Lower lobe of right lung (tissue), 2 donors: ENCODE measurements at places on chromosomes 3 and 15.
A peak's percentile ranks its signal among the peaks of the same experiment; 100 is the strongest.

GRCh38 chr3:123798550-123798949, 85.6 kb downstream of the MYLK start:
- DNase-seq: no peak

DNA sequence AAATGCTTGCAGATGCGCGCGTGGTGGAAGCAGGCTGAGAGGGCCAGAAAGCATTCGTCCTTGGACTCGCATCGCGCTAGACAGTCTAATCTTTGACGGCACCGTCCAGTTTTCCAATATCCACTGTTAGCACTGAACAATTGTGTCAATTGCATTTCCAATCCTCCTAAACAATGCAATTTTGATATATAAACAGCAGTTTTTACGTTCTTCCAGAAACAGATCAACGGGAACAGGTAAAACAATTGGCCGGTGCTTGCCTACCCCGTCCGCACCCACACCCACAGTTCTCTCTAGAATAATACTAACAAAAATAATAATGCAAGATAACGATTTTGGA, 17.2 kb downstream of the CPN2 start:
- no peak for DNase-seq

- DNase-seq: no peak
Observed at GRCh38 chr3:109687626-109688025, 350.3 kb upstream of the DPPA4 start.

DNA sequence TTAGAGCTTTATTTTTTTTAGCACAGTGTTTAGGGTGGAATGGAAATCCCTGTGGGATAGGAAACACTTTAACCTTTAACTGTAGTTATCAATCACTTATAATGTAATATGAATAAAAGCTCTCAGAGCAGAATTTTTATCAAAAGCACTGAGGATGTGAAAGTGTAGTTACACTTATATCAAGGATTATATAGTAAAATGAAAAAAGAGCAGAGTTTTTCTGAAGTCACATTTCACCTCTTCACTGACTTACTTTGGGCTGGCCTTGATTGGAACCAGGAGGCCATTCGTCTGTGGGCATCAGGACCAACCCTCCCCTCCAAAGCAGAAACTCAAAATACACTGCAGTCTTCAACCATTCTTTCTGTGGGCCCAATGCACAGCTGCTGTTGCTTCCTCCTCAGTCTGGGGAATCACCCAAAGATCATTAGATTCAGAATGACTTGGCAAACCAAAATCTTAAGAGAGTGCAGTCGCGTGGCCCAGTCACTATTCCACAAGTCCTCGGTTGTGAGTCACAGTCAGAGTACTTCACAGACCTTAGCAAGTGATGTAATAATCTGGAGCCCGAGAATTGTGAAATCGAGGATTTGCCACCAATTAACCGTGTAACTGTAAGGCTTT, 132.6 kb upstream of the COL8A1 start:
- DNase-seq: peak; percentile 51

DNA sequence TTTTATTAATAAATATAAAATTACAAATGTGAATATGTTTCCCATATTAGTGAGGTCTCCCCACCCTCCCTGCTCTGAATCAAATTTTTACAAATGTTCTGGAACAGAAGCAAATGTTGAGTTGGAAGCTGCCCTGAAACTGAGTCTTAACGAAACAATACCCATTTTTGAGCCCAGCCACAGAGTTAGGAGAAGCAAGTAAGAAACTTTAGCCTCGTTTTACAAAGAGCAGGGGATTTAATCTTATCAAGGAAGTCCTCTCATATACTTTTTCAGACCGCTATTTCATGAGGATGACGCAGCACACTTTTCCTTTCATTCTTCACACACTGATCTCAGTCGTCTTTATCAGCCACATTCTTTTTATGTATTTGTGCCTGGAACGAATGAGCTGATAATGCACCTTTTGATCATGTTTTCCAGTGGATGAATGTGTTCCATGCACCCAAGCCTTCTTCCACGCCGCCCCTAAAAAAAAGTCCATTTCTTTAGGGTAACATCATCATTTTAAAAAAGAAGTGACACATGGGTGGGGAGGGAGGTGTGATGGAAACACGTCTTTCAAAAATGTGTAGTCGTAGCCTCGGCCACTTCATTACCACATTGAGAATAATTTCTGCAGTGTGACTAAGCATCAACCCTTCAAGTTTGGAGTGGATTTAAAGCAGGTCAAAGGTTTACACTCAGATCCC, 48.1 kb downstream of the SETMAR start:
- DNase-seq: no peak

GRCh38 chr3:38479431-38480092, 16.6 kb upstream of the EXOG start:
- peak; percentile 65 for DNase-seq

GRCh38 chr15:48001393-48002039, 119.3 kb upstream of the SLC24A5 start:
- no peak for DNase-seq

- no peak for DNase-seq
Observed at GRCh38 chr3:108239082-108239481, 16.9 kb upstream of the IFT57 start.

DNA sequence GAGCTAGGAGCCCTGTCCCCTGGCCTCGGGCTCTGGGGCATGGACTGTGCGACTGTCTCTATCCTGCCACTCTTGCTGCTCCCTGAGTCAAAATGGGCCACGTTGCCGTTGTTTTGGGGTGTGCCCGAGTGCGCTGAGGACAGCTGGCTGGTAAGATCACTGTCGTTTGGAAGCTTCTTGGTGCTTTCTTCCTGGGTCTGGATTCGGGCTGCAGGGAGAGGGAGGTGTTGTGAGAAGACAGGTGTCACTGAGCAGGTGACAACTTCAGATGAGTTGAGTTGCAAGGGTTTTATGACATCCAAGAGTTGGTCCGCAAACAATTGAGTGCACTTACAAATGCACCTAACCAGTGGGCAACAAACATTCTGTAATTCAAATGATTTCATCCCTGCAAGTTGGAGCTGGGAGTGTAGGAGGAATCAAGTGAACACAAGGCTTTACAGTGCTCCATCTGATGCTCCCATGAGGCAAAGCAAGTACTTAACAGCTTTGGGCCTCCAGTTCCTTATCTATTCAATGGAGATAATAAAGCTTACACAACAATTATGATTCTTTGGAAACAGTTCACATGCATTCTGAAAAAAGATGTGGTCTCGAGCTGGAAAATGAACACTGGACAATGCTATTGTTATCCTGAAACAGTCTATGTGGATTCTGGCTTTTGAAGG, 11.0 kb upstream of the STARD5 start:
- no peak for DNase-seq

- no peak for DNase-seq
Observed at GRCh38 chr15:57525581-57525980, 66.1 kb upstream of the MYZAP start.

DNA sequence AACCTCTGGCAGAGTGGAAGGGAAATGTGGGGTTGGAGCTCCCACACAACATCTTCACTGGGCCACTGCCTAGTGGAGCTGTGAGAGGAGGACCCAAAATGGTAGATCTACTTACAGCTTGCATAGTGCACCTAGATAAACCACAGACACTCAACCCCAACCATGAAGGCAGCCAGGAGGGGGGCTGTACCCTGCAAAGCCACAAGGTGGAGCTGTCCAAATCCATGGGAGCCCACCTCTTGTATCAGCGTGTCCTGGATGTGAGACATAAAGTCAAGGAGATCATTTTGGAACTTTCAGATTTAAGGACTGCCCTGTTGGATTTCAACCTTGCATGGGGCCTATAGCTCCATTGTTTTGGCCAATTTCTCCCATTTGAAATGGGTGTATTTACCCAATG, 20.9 kb downstream of the TP63 start:
- DNase-seq: no peak

GRCh38 chr15:35736150-35736549, 190.2 kb upstream of the DPH6 start:
- DNase-seq: no peak

- DNase-seq: no peak
Observed at GRCh38 chr15:41861736-41862356, 23.2 kb downstream of the PLA2G4B start.

DNA sequence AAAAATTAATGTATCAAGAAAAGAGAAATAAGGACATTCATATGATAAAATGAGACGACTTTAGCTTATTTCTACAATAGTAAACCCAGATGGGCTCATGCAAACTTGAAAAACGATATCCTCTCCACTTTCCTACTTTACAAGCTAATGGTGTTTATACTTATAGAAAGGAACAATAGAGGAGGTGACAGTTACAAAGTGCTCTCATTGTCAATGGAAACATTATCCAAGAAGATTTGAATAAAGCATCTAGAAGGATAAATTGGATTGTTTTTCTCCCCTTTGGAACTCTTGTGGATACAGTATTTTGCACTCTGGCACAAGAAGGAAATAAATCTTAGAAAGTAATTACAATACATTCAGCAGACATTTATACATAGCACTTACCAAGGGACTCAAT, 20.2 kb upstream of the CCDC66 start:
- no peak for DNase-seq

DNA sequence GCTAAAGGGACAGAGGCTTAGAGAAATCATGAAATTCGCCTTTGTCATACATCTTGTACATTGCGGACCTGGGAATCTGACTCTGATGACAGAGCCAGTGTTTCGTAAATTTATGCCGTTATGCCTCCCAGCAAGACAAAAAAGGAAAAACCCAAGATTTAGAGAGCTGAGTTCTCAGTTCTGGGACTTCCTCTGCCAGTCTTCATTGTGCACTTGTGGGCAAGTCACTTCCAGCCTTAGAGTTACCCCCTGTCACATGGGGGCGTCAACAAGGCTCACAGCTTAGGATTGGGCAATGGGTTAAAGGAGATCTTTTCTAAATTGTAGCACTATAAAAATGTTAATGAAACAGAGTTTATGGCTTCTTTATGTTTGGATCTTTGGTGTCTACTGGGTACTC, 41.9 kb upstream of the MITF start:
- DNase-seq: no peak

DNA sequence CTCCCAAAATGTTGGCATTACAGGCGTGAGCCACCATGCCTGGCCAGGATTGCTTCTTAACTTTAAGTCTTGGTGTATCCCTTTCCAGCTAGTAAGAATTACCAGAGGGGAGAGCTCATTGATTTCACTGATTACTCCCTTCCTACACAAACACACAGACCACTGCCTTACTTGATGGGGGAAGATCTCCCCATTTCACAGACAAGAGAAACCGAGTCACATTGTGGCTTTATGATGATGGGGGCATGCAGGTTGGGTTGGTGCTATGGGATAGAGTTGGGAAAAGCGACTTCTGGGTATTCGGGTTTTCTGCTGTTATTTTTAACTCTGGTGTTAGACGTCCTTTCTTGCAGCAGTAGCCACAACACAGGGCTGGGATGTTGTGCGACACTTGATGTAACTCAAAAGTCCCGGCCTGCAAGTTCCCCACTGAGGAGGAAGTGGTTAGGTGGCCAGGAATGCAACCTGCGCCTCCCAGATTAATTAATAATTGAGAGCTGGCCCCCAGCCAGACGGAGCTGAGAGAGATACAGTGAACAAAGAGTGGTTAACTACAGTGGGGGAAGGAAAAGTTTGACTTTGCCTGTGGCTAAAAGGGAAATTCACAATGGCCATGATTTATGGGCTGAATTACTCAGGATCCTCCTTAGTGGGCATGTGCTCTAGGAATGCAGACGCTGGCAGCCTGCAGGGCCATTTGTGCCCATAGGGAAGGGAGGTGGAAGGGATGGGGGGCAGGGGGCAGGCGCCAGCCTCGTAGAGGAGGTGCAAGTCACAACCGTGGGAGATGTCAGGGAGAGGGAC, 63.6 kb downstream of the SMAD6 start:
- DNase-seq: peak; percentile 88

GRCh38 chr3:194421-194820, 2.1 kb upstream of the CHL1 start:
- DNase-seq: no peak

DNA sequence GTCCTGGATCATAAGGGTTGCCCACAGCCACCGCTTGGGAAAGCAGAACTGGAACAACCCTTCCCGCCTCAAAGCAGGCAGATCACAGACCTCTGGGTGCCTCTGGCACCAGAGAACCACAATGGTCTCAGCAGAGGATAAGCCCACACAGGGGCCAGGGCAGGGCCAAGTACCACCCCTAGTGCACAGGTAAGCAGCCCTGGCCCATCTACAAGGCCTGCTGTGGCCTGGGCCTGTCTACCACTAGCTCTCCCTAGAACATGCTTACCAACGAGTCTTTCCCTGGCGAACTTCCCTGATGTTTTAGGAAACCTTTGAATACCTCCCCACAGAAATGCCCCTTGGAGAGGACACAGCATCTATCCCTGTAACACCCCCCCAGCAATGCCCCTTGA, 28.3 kb downstream of the TNK2 start:
- no peak for DNase-seq

DNA sequence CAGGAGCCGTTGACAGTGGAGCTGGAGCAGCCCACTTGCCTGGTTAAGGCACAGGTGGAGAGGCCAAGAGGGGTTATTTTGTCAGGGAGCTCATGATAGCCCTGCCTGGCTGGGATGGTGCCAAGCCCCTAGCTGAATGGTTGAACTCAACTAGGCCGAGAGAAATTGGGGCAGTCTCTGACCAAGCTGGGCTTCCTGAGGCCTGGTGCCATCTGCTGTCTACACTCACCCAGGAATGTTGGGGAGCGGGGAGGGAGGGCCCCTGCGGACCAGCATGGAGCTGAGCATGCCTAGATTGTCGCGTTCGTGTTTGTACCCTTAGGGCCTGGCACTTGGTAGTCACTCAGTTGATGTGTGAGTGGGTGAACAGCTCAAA, 1.2 kb downstream of the BRPF1 start:
- no peak for DNase-seq

DNA sequence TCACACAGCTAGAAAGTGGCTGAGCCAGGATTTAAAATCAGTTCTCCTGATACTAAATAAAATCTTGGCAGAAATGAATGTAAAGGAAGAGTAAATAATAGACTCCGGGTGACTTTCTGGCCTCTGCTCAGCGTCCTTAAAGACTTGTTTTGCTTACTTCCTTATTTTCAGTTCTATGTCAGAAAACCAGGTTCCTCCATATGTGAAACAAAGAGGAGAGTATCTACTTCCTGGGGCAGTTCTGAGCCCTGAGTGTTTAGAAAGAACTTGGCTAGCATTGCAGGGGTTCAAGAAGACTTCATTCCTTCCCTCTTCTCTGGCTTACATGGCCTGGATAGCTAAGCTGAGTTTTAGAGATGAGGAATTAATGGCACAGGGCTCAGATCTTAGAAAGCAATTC, 222.8 kb upstream of the TLE3 start:
- DNase-seq: no peak

GRCh38 chr3:171345107-171345843, 114.9 kb downstream of the TNIK start:
- DNase-seq: no peak
